GM12865 (cell line): ENCODE measurements at places on chromosomes 6 and 20.

DNA sequence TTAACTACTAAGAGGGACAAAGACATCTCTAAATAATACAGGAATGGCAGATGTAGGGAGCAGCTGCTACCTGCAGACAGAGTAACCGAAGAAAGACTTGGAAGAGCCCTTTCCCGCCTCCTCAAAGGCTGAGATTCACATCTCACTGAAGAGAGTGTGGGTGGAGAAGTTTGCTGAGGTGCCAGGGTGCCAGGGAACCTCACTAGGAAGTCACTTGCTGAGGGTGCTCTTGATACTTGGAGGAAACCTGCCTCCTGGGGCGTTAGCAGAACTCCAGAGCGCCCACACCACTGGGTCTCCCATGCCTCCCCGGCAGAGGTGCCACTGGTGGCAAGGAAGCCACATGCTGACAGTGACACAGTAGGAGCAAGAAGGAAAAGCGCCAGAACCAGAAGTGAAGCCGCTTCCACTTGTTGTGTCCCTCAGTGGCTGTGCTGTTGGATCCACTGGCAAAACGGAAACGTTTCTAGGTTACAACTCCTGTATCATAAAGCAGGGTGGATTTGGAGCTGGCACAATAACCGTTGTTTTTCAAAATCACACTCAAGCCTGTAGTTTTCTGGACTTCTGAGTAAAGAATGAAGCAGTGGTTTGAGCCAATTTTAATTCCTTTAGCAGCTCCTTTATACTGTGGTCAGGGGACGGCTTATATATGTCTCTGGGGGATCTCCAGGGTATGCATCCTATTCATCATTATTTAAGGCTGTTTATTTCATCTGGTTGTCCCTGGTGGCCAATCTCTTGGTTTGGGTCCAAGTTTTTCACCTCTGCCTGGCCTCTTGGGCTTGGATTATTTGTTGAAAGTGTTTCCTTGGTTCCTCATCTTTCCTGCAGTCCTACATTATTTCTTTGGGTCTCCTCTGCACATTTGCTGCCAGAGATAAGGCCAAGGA, 64.5 kb downstream of the CDC5L start:
- no peak for DNase-seq

DNA sequence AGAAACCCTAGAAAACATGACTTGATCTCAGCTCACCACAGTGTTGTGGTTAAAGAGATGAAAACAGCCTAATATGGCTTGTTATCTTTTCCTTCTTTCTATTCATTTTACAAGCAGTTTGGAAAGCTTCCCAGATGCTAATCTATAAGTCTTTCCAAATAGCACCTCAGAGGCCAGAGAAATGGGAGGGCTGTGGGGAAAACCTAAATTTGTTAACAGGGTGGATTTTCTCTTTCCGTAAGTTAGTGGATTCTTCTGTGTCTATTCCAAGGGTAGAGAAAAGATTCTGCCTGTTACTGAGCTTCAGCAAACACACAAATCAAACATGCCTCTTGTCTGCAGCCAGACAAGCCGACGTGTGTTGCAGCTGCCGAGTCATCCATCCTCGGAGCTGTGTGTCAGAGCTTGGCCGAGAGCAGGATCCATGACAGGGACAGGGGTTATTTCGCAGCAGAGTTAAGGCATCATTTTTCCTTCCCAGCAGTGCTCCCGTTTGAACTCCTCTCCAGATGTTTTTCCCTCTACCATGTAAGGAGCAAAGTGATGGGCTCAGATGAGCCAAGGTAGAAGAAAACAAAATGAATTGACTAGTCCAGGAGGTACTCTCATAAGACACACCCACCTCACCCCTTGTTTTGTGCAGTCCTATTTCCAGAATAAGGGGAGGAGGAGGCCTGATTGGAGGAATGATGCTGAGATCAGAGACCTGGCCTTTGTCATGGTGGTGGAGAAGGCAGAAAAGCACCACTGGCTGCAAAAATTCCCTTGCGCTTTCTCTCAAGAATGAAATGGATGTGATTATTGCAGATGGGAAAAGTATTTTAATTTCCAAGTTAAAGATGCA, 560.0 kb downstream of the C6orf118 start:
- no peak for DNase-seq

GRCh38 chr6:88761237-88762031, 202.0 kb downstream of the RNGTT start:
- peak; percentile 83 for DNase-seq

- peak; percentile 8 for DNase-seq
These were observed 149.8 kb downstream of the SYNDIG1 start for GRCh38 chr20:24619212-24619611.

- peak; percentile 87 for DNase-seq
These were observed 257.3 kb downstream of the ATXN1 start for GRCh38 chr6:16503970-16504415.

GRCh38 chr20:13788167-13788834, 3.5 kb downstream of the NDUFAF5 start:
- DNase-seq = peak; percentile 73

DNA sequence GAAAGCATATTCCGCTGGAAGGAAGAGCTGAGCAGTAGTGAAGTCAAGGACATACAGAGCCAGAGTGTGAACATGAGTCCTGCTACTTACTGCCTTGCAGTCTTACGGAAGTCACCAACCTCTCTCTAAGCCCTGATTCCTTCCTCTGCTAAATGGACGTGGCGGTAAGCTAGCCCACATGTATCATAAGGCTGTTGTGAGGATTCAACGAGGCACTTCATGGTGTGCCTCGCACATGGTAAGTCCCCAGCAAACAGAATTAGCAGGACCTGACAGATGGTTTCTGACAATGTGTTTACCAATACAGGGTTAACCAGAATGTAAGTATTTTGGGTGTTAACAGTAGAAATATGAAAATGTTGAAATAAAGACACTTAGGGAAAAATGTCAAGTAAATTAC, 93.2 kb downstream of the IRF4 start:
- no peak for DNase-seq

DNA sequence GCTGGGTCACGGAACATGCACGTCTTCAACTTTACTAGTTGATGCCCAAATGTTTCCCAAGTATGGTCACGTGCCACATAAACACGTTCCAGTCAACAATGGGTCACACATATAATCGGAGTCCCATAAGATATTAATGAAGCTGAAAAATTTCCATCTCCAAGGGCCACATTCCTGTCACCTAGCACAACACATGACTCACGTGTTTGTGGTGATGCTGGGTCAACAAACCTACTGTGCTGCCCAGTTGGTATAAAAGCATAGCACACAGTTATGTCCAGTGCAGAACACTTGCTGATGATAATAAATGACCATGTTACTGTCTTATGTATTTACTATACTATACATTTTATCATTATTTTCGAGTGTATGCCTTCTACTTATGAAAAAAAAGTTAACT, 68.0 kb upstream of the INSM1 start:
- DNase-seq = no peak

DNA sequence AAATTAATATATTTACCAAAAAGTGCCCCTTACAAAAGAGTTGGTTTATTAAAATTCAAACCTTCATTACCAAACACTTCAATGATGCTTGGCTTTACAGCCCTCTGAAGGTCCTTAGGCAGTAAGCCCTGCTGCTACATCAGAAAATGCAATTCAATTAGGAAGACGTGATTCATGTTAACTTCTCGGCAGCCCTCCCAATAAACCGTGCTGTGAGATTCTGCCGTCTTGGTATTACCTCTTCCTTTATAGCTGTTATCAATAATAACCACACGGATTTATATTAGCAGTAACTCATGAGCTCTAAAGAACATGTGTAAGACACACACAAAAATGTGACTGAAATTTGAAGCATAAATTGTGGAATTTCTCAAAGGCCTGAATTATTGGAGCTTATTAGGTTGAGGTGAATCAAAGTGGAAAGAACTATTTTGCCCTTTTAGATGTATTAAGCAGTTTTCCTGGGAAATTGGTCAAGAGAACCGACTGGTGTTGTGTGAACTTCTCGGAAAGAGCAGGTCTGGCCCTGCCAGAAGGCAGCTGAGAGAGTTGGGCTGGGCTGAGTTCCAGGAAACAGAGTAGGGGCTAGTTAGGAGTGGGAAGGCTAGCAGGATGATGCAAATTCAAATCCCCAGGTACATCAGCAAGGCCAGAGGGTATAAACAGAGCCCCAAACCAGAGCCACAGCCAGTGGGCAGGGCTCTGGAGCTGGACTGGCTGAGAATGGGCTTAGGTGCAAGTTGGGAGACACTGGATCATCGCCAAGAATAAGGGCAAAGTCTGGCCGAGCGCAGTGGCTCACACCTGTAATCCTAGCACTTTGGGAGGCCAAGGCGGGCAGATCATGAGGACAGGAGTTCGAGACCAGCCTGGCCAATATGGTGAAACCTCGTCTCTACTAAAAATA, 33.1 kb downstream of the FGD2 start:
- no peak for DNase-seq

DNA sequence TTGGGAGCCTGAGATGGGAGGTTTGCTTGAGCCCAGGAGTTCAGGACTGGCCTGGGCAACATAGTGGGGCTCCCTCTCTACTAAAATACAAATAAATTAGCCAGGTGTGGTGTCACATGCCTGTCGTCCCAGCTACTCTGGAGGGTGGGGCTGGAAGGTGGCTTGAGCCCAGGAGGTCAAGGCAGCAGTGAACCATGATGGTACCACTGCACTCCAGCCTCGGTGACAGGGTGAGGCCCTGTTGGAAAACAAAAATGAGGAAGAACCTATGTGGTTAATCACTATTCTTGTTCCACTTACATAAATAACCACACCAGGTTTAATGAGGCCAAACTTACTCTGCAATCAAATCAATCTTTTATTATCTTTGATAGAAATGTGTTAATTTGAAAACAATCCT, 5.4 kb downstream of the PPDPF start:
- DNase-seq = peak; percentile 17

DNA sequence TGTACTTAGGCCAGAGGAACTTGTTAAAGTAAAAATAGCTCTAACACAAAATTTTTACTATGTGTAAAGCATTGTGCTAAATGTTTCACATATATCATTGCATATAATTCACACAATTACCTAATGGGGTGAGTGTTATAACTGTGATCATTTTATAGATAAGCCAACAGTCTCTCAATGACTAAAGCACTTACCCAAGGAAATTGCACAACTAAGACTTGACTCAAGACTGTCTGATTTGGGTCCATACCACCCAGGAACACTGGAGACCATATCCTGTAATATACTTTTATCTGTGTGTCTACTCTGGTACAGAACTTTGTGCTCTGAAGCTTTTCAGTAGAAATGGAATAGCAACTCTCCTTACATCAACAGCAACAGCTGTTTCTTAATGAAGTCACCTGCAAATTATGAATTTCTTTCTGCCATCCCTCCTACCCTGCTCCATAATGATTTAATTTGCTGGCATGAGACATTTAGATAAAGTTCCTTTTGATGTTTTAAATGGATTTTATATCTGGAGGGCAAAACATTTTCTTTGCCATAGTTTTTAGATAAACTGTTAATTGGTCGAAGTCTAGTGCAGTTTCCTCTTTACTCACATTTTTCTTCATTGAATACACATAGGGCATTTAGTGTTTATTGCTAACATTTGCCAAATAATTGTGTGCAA, 47.5 kb downstream of the TSPYL4 start:
- no peak for DNase-seq

- DNase-seq = no peak
These were observed 1642.2 kb downstream of the KHDRBS2 start for GRCh38 chr6:60643870-60644269.

- no peak for DNase-seq
These were observed 5.4 kb downstream of the R3HDML start for GRCh38 chr20:44342248-44342647.

GRCh38 chr6:170307080-170307545, 555 bp downstream of the FAM120B start:
- DNase-seq = no peak

DNA sequence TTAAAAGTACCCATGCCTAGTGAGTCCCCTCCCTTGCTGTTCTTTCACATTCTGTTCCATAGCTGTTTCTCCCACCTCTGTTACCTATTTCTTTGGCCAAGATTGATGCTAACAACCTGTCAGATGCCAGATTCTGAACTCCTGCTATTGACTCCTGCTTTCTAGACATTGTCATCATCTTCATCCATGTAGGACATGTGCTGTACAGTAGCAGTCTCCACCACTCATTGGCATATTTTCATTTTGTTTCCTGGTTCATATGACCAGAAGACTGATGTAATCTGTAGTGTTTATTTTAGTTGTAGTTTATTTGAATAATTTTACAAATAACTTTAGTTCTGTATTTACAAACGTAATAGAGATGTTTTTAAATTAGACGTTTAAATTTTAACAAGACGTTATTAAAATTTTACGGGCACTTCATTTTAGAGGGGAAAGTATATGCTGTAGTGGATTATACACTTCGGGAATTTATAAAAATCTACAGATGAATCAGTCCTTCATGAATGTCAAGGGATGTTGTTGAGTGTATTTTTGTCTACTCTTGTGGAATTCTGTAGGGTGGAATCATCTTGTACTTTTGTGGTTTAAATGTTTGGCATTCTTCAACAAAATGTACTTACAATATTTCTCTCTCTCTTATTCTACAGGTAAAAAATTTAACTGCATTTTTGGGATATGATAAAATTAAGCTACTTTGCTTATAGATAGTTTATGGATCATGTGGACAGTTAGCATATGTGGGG, 34.1 kb downstream of the TRMT11 start:
- DNase-seq = no peak

- peak; percentile 72 for DNase-seq
These were observed 17.5 kb downstream of the LEMD2 start for GRCh38 chr6:33771146-33772081.

- DNase-seq = peak; percentile 63
These were observed 25.9 kb downstream of the ZBP1 start for GRCh38 chr20:57594092-57594951.

DNA sequence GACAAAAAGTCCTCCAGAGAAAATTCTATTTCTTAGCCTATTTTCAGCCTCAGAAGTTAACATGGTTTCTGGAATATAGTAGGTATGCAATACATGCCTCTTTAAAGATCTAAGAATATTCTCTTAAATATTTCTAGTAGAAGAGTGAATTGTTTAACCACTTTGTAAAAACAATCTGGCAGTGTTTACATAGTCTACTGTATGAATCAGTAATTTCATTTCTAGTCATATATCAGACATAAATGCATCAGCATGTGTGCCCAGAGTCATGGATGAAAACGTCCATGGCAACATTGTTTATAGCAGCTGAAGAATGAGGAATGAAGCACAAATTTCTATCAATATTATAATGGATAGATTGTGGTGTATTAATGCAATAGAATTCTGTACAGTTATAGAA, 124.9 kb downstream of the NKAIN2 start:
- no peak for DNase-seq

- DNase-seq = no peak
These were observed 6.1 kb downstream of the MMP24 start for GRCh38 chr20:35232575-35232974.

- DNase-seq = peak; percentile 48
These were observed 193.7 kb downstream of the GPX5 start for GRCh38 chr6:28719275-28719940.

DNA sequence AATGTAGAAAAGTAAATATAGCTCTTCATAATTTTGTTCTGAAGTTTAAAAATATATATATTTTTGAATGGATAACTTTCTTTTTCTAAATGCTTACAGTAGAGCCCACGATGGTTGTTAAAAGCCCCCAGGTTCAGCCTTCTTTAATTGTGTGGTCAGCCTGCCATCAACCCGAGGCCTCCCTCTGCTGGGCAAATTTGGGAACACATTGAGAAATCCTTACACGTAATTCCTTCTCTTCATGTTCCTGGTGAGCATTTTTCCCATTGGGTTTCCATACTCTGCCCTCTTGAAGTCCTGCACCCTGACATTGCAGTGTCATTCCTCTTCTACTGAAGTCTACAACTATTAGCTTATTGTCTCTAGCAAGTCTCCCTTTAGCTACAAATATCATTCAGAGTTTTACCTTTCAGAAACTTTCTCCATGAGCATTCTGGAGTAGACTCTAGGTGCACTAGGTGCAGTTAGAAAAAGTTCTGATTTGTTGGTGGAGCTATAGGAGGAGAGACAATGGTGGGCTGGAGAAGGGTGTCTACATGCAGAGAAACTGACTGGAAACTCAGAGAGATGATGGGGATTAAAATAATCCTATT, 40.6 kb downstream of the TRIM38 start:
- DNase-seq = peak; percentile 53
